ENCODE measurements at places on chromosomes 3 and 15.

GRCh38 chr15:44340410-44340809, 51.9 kb downstream of the GOLM2 start:
- DNase-seq, result no peak

GRCh38 chr3:99126316-99126715, 224.8 kb upstream of the DCBLD2 start:
- no peak for DNase-seq

DNA sequence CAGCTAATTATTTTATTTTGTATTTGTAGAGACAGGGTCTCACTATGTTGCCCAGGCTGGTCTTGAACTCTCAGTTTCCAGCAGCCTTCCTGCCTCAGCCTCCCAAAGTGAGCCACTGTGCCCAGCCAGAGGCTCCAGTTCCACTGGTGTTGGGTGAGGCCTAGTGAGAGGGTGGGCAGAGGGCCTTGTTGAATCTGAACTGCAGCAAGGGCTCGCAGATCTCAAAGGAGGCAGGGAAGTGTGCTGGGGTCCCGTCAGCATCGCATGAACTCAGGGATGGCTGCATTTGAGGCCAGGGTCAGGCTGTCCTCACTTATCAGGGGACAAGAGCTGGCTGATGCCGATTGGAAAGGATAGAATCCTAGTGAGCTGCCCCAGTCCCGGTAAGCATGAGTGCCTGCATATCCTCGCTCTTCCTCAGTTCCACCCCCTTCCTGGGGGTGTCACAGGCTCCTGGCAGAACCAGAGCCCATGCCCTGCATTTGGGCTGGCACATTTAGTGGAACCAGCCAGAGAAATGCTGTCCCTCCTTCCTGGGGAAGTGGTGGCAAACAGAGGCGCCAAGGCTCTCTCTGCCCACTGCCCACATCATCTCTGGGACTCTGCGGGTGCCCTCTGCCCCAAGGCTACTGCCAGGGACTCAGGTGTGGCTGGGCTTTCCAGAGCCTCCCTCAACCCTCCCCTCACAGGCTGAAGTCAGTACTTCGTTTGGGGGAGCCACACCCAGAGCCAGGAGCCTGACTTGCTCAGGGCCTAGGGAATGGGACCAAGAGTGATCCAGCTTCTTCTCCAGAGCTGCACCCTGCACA, 24.1 kb downstream of the ALS2CL start:
- DNase-seq, result peak; percentile 55

DNA sequence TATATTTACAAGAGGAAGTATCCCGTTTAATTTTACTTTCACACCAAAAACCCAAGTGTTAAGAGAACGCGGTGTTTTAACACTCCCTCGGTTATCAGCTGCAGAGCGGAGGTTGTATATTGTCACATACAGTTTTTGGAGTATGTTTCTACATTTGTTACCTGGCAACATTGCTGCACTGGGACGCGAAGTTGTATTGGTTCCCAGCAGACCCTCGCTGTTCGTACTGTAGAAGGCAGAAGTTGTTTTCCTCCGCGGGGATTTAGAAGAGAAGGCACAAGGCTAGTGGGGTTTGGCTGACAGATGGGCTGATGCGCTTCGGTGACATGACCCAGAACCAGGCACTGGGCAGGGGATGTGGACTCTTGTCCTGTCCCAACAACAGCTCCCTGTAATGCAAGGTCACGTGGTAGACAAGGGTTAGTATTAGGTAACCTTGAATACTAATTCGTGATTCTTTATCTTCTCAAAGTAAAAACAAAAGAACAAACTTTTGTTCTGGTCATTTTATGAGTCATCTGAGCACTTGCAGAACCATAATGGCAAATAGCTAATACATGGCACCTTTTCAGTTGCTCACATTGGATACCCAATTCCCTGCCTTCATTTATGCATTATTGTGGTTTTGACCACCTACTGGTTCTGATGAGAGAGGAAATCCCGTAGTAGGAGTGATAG, 230.4 kb upstream of the BHLHE40 start:
- DNase-seq, result no peak

- DNase-seq, result no peak
Observed at GRCh38 chr3:173988909-173989308, 591.4 kb downstream of the NLGN1 start.

GRCh38 chr3:65194047-65194714, 506.4 kb upstream of the ADAMTS9 start:
- DNase-seq, result no peak

- DNase-seq, result no peak
Observed at GRCh38 chr3:178420033-178420432, 116.2 kb upstream of the KCNMB2 start.

- no peak for DNase-seq
Observed at GRCh38 chr3:143328451-143328850, 208.9 kb downstream of the CHST2 start.

- DNase-seq, result no peak
Observed at GRCh38 chr3:53675022-53675697, 171.1 kb downstream of the CHDH start.

GRCh38 chr3:127392156-127392490, 104.3 kb upstream of the PRR20G start:
- no peak for DNase-seq

DNA sequence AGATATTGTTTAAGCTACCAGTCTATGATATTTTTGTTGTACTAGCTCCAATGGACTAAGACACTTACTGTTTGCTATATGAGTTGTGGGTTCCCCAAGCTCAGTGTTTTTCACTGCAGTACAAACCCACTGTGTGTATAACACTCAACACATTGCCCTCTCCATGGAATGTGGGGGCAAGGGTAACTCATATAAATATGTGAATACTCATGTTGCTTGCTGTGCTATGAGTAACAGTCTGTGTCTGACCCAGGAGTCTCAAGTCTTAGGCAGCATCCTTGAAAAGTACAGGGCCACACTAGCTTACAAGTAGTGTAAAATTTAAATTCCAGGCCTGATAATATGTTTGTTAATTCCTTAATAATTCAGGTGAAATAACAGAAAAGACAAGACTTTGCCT, 22.5 kb upstream of the CNTN3 start:
- no peak for DNase-seq

GRCh38 chr3:179229177-179229576, 21.7 kb downstream of the KCNMB3 start:
- DNase-seq, result no peak

GRCh38 chr15:91694831-91695210, 158.7 kb upstream of the SLCO3A1 start:
- no peak for DNase-seq

- no peak for DNase-seq
Observed at GRCh38 chr3:20136231-20136630, 49.8 kb downstream of the SGO1 start.

DNA sequence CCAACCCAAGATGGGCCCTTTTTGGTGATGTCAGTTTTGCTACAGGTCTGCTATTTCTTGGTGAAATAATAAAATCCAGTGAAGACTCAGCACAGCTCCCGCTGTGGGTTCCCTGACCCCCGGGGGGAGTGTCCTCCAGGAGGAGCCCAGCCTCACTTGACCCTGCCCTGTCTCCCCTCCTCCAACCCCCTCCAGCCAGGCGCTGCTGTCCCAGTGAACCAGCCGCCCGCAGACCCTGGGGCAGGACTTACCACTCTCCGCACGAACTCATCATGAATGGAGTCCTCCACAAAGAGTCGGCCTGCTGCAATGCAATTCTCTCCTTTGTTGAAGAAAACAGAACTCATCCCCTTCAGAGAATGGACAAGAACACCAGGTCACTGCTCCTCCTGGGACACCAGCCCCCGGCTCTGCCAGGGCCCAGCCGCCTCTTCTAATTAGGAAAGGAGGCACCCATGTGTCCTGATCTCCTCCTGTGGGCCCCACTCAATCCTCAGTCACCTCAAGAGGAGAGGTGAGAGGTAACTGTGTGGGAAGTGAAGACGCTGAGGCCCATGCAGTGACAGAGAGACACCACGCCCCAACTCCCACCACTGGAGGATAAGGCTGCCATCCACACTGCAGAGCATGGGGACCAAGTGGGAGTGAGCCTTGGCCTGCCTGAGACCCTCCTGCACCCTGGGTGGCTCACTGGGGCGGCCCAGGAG, 28.8 kb upstream of the SLC41A3 start:
- peak; percentile 23 for DNase-seq

DNA sequence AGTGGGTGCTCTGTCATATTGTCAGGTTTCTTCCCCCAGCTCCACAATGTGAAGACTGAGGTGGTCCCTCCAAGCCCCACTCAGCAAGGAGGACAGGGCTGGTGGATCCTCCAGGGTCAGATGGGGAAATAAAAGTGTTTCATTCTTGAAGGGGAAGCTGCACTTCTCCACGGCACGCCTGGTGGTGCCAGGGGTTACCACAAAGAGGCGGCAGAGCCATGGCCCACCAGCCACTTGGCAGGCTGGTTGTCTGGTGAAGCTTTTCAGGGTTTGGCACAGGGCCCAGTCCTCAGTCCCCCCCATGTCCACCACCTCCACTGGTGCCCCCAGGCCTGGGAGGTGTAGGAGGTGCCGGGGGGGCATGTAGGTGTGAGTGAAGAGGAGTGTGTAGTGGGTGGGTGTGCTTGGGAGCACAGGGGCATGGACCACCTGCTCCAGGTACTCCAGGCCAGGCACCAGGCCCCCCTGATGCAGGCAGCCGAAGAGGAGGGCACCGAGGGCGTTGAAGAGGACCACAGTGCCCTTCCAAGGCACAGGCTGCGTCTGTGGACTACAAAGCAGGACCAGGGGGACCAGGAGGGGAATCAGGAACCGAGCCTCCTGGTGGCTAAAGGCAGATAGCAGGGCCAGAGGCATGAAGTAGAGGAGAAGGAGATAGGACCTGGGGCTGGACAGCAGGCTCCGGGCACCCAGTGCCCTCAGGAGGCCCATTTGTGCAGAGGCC, 5.0 kb upstream of the NCBP2 start:
- DNase-seq, result no peak

GRCh38 chr15:33234020-33234461, 39.5 kb upstream of the FMN1 start:
- DNase-seq, result no peak

DNA sequence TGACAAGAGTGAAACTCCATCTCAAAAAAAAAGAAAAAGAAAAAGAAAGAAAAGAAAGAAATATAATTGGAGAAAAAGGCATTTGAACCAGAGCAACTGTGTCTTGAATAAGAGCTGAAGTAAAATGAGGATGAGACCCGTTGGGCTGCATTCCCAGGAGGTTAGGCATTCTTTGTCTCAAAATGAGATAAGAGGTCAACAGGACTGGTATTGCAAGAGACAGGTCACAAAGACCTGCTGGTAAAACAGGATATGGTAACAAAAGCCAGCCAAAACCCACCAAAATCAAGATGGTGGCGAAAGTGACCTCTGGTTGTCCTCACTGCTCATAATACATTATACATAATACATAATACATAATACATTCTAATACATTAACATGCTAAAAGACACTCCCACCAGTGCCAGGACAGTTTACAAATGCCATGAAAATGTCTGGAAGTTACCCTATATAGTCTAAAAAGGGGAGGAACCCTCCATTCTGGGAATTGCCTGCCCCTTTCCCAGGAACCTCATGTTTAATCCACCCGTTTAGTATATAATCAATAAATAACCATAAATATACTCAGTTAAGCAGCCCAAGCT, 8.6 kb upstream of the TIPIN start:
- DNase-seq, result no peak

DNA sequence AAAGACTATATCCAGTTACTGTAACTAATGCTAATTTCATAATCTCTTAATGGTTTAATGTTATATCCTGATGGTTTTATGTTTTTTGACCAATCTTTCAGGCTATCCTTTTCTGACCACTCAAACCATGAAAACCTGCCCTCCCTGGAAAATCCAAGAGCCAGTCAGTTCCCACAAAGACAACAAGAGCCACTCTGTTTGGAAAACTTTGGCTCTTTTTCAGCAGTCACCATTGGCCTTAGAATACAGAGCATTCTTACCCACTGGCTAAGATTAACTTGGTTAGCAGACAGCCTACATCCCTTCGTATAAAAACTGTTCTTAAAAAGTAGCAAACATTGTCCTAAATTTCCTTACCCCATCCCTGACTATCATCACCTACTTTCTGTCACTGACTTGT, 32.9 kb downstream of the ALCAM start:
- DNase-seq, result no peak

DNA sequence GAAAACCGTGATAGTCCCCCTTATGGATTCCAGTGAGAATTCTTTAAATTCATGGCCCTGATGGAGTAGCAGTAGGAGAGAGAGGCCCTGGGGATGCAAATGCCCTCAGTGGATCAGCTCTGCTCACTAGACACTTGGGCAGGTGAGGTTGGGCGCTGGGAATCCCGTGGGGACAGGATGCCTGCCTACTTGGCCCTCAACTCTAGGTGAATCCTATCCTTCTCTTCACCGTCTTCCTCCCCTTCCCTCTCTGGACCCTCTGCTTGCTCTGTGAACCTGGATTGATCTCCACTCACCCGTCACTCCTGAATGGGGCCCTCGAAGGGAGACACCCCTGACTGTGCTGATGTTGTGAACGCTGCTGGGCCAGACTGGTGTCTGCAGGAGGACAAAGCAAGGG, 77.4 kb downstream of the SEC22A start:
- no peak for DNase-seq

GRCh38 chr3:123723522-123724168, 138.8 kb upstream of the HACD2 start:
- DNase-seq, result no peak

DNA sequence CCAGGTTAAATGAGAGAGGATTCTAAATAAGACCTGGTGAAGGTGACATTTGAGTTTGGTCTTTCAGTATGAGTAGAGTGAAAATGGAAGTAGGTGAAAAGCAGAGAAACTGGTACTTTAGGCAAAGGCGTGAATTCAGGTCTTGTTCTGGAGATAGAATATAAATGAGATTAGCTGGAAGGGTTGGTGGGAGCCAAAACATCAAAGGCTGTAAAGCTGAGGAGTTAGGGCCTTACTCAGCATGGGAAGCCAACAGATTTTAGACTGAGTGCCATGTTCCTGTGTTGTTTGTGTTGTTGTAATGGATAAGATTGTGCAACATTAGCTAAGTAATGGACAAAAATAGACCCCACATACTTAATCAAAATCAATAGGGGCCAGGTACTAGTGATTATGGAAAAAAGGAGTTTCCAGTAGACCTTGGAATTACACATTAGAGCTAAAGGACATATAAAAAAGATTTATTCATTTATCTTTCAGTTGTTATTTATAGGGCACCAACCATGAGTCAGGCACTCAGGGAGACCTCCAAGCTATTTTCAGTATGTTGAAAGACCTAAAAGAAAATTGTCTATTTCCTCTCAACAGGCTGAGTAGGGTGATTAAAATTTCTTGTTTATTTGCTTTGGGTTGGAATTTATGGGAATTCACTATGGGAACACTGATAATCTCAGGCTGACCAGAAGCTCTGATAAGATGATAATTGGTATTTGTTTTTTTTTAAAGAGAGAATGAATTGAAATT, 20.8 kb downstream of the ARL14 start:
- no peak for DNase-seq

GRCh38 chr3:63819151-63819398, at the start of gene C3orf49:
TSS of gene C3orf49 (plus strand) at chr3:63819299. CDS start at chr3:63819472, 173 bp downstream.
- DNase-seq, result no peak

GRCh38 chr3:196051282-196052076, 30.4 kb downstream of the TFRC start:
- no peak for DNase-seq

- DNase-seq, result no peak
Observed at GRCh38 chr3:143242101-143242500, 122.5 kb downstream of the CHST2 start.
